ENCODE measurements at places on chromosomes 4 and X.

- no peak for DNase-seq
Observed at GRCh38 chr4:5100336-5100735, 49.1 kb downstream of the STK32B start.

GRCh38 chr4:33107814-33108213, 2387.6 kb downstream of the PCDH7 start:
- DNase-seq = no peak

- DNase-seq = peak; percentile 67
Observed at GRCh38 chrX:19805046-19805690, 82.2 kb downstream of the SH3KBP1 start.

DNA sequence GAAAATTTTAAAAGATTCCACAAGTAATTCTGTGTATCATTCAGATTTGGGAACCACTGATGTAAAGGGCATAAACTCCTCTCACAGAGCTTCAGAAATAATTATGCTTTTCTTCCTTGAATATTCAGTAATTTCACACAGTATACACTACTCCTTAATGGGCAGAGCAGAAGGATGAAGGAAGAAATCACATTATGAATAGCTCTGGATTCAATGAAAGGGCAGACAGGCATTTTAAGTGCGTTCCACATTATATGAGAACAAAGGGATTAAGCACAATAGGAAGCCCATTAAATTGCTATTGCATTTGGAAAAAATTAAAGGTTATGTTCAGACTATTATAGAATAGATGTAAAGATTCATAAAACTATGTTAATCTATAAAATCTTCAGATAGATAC, 142.6 kb downstream of the PDHA2 start:
- DNase-seq = no peak

DNA sequence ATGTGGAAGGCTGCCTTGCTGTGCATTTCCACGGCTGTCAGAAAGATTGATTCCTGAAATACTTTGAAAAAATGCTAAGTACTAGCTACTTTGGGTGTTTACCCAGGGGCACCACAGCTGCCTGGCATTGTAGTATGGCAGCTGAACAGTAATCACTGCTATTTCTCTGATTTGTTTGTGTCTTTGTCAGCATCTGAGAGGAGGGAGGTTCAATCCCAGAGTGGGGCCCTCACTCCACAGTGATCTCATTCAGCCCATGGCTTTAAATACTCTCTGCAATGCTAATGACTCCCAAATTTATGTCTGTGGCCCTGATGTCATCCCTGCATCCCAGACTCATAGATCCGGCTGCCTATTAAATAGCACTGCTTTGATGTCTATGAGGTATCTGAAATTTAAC, 575.3 kb upstream of the MAGEB2 start:
- no peak for DNase-seq

DNA sequence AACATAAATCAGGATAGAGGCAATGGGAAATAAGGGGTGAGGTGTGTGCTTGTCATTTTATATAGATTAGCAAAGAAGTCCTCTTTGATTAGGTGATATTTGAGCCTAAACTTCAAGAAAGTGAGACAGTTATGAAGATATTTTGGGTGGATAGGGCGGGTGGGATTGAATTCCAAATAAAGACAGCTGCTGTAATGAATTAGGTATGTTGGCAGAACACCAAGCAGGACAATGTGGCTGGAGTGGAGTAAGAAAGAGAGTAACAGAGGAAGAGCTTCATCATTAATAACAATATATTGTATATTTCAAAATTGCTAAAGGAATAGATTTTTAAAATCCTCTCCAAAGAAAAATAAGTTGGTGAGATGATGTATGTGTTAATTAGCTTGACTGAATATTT, 91.0 kb upstream of the CENPE start:
- DNase-seq = no peak

DNA sequence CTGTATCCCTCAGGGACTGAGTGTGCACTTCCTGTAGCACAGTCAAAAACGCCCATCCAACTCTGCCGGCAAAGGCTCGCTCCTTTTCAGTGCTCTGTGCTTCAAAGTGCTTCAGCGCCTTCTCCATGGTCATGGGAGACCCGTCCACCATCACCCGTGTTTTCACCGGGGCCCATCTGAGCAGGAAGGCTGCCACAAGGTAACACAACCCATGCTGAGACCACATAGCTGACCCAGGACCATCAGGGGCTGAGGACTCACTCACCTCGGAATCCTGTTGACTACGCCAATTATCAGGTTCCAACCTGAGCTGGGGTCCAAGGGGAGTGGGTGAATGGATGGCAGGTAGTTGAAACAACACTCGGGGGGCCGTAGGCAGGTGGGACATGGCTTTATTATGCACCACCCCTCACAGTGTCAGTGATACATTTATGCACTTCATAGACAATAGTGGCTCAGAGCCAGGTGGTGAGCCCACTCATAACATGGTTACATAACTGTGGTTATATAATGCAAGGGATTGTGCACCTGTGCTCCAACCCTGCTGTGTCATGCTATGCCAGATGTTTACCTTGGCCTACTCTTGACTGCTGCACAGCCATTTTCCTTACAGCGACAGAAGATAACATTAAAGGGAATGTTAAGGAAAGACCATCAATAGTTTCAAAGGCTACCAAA, 227.8 kb downstream of the ADGRL3 start:
- no peak for DNase-seq
